Pons (tissue), 1 donor: ENCODE measurements at places on chromosomes 6 and 20.

- DNase-seq = no peak
These were observed 79.0 kb upstream of the BMP5 start for GRCh38 chr6:55954436-55954835.

DNA sequence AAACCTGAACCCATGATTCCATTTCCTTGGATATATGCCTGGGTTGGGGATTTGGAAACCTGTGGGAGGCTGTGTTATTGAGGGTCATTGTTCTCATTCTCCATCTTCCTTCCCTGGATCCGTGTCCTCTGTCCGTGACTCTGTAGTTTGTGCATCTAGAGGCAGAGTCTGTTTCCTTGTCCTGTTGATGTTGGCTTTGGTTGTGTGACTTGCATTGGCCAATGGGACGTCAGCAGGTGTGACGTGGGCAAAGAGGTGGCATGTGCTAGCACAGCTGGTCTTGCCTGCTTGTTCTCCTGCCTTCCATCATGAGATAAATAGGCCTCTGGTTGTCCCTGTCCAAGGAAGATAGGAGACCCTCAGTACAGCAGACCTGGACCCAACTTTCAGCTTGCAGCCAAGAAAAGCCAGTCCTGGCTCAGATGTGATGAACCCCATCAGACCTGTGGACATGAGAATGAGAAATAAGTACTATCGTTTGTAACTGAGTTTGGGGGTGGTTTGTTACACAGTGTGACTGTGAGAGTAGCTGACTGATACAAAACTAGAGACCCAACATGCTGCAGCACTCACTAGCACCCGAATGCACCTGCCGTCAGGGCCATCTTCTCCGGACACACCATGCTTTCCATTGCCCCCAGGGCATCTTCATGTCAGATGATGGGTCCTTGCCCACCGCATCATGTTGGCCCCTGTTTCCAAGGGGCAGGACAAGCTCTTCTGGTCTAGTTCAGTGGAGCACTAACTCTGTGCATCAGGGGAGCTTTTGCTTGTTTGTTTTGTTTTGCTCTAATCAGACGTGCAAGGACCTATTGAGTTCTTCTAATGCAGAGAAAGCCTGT lies 195.3 kb upstream of the SULF2 start:
- DNase-seq = no peak

DNA sequence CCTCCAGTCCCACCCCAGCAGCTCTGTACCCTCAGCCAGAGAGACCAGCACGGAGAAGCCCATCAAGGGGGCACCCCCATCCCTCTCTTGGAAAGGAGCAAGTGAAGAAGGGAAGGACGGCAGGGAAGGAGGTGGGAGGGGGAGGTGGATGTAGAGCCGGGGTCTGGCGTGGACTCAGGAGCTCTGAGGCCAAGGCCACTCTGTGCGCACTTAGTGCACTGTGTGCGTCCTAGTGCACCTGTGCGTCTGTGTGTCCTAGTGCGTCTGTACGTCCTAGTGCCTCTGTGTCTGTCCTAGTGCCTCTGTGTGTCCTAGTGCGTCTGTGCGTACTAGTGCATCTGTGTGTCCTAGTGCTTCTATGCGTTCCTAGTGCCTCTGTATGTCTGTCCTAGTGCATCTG lies 54.2 kb downstream of the DSTN start:
- no peak for DNase-seq

DNA sequence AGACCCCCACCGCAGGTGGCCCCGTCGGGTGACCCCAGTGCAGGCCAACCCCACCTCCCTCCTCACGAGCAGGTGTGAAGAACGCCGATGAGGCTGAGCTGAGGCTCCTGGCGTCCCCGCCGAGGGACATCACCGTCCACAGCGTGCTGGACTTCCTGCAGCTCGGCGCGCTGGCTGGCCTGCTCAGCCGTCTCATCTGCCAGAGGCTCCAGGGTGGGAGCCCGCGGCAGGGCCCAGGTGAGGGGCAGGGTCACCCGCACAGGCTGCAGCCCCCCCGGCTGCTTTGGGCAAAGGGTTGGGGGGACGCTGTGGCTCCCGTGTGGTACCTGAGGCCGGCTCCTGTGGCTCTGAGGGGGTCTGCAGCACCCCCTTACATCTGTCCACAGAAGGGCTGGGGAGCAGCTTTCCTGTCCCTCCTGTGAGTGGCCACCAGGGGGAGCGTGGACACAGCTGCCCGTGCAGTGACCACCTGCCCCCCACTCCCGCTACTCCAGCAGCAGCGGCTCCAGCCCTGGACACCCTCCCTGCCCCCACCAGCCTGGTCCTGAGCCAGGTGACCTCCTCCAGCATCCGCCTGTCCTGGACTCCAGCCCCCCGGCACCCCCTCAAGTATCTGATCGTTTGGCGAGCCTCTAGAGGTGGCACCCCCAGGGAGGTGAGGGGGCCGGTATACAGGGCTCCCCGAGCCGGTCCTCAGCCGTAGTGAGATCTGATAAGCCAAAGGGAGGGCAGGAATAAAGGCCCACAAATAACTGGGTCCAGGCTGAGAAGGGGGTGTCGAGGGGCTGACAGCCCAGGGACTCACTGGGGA lies 16.5 kb downstream of the COL20A1 start:
- no peak for DNase-seq

GRCh38 chr20:34537651-34538050 lies 20.9 kb upstream of the MAP1LC3A start:
- no peak for DNase-seq

DNA sequence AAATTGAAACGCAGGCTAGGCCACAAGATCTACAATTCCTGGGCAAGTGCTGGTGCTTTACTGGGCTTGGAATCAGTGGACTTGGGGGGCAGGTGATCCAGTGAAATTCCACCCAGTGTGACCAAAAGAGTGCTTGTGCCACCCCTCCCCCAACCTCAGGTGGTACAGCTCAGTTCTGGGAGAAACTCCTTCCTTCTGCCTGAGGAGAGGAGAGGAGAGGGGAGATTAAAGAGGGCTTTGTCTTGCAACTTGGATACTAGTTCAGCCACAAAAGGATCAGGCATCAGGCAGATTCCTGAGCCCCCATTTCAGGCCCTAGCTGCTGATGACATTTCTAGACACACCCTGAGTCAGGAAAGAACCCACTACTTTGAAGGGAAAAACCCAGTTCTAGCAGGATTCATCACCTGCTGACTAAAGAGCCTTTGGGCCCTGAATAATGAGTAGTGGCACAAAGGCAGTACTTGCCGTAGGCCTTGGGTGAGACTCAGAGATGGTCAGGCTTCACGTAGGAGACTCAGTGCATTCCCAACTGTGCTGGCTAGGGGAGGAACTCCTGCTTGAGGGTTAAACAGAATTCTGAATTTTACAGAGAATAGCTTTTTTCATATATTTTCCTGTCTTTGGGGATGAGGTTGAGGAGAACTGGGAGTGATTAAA lies 446.7 kb downstream of the BMP2 start:
- no peak for DNase-seq

- peak; percentile 52 for DNase-seq
These were observed 907.5 kb downstream of the C6orf118 start for GRCh38 chr6:164401871-164402270.

GRCh38 chr6:43884652-43885022 lies 114.6 kb downstream of the VEGFA start:
- DNase-seq = no peak

DNA sequence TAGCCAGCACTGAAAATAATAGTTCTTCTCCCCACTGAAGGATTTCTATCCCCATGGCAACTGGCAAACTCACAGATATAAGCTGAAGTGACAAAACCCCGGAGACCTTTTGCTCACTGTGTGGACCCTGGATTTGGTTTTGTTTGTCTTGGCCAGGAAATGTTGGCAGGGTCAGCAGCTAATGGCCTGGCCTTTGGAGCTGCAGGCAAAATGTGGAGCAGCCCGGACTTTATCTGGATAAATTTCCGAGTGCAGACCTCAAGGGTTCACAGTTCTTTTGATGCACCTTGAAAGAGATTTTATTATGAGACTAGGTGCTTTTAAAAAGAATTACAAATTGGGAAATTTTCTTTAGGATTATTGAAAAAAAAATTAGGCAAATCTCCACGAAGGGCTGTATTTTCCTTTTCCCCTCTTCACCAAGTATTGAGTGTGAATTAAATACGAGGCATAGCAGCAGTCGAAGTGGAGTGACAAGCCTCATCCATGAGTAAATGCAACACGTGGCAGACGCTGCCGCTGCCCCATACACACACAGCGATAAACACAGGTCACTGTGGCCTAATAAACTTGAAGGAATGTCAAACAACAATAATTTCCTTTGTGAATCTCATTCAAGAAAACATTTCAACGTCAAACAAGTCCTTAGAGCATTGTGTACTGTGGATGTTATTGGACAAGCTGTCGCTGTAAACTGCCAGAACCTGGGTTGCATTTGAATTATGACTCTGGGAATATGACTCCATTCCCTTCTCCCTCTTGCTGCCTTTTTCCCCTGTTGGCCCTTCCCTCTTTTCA lies 35.1 kb upstream of the CCN6 start:
- DNase-seq = no peak

GRCh38 chr6:73382462-73383113 lies 12.0 kb upstream of the DDX43 start:
- DNase-seq = no peak

DNA sequence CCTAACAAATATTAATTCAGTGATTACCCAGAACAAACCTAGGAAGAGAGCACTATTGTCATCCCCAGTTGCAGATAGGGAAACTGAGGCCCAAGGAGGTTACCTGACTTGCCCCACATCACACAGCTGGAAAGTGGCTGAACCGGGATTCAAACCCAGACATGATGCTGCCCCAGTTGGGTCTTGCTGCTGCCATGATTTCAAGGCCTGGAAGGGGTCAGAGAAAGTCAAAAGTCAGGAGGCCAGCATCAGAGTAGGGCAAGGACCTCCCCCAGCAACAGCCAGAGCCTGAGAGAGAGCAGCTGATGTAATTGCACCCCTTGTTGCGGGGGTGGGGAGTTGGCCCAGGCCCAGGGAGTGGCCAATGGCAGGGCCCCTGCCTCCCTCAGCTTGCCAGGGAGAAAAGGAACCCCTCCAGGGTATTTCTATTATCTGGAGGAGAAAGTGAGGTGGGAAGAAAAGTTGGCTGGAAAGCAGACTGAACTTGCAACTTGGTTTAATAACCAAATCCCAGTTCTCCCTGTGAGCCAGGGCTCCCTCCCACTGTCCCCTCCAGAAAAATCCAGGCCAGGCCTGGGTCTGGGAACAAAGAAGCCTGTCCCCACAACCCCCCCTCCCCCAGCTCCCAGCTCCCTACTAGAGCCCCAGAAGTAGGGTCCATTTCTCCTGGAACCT lies 83.6 kb downstream of the MRPL14 start:
- no peak for DNase-seq

DNA sequence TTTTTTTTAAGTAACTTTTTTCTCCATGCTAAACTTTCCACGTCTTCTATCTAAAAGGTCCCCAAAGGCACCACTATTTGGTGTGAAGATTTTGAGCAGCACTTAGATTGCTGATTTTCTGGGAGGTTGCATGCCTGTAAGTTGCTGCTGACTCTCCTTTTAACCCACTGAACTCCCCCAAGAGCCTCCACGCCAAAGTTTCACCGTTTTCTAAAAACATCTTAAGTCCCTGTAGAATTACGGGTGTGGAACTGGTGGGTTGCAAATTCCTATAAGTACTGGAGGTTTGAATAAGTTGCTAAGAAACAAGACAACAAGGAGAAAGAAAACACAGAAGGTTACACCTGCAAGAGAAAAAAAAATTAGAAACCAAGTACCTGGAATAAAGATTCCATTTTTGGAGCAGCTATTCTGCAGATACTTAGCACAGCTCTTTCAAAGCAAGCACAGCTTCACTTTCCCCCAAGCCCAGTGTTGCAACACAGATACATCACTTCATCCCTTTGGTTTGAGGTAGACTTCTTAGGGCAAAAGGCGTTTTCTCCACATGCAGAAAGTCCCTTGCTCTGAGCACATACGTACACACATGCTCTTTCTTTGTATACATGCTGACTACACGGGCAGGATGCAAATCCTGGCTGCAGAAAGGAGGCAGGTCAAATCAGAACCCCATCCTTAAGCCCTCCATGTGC lies 5.0 kb downstream of the JAG1 start:
- no peak for DNase-seq

DNA sequence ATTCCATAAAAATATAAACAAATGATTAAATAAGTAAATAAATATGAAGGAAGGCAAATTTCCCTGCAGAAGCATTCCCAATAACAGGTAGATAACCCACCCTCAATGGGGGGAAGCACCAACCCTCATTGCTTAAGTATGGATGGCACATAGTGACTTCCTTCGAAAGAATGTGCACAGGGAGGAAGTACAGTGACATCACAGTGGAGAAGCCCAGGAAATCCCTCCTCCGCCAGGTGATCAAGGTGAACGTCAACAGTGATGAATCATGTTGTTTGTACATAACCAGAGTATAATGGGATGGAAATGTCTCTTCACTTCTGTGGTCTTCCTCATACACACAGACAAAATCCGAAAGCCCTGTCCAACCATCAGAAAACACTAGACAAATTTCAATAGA lies 267.9 kb downstream of the THBS2 start:
- no peak for DNase-seq

GRCh38 chr6:35719404-35719829 lies 17.4 kb upstream of the ARMC12 start:
- no peak for DNase-seq

- no peak for DNase-seq
These were observed 1.8 kb upstream of the CARMIL1 start for GRCh38 chr6:25277386-25277785.

DNA sequence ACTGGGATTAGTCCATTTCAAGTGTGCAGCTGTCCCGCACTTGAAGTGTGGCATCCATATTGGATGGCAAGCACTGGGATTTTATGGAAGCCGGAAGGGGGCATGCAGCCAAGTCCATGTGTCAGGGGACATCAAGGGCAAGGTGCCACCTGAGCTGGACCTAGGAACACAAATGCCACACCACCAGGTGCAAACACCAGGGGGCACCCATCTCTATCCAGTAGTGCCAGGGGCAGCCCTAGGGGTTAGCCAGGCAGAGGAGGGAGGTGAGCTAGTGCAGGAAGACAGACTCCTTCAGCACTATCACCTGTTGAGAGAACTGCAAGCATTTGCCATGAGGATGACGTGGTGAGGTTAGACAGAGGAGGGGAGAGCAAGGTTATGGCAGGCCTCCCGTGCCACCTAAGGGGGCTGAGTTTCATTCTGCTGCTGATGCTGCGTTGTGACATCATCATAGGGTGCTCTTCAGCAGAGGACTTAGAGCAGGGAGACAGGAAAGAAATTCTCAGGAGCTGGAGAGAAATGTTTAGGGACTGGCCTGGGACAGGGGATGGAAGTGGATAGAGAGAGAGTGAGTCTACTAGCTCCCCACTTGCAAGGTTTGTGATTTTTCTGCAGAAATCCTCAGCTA lies 192.6 kb upstream of the SLC24A3 start:
- DNase-seq = no peak

DNA sequence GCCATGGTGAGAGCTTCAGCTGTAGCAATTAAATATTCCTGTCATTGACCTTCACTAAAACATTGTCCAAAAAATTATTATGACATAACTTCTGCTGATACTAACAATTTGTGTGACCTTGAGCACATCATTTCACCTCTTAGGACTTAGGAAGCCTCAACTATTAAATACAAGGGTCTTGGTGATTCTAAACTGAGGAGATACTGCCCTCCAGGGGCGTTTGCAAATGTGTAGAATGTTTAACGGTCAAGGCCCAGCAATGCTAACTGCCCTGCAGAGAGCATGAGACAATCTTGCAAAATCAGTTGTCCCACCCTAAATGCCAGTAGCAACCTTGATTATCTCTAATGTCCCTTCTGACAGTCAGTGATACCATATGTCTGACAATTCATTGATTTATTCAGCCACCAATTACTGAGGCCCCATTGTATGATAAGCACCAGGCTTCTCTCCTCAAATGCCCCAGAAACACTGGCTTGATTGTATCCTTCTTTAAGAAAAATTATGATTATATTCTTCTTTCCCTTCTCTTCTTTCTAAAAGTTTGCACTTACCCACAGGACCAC lies 284.1 kb upstream of the PLN start:
- DNase-seq = peak; percentile 80
